Activated CD4-positive, alpha-beta T cell treated with anti-CD3 and anti-CD28 coated beads, Interleukin-2, amount 50 U/mL, for 24 hours (primary cell): ENCODE measurements at places on chromosomes 3 and 15.

- DNase-seq = no peak
Observed at GRCh38 chr3:33392703-33393125, 47.5 kb downstream of the UBP1 start.

GRCh38 chr15:85607141-85607806, 187.5 kb downstream of the KLHL25 start:
- DNase-seq = no peak

DNA sequence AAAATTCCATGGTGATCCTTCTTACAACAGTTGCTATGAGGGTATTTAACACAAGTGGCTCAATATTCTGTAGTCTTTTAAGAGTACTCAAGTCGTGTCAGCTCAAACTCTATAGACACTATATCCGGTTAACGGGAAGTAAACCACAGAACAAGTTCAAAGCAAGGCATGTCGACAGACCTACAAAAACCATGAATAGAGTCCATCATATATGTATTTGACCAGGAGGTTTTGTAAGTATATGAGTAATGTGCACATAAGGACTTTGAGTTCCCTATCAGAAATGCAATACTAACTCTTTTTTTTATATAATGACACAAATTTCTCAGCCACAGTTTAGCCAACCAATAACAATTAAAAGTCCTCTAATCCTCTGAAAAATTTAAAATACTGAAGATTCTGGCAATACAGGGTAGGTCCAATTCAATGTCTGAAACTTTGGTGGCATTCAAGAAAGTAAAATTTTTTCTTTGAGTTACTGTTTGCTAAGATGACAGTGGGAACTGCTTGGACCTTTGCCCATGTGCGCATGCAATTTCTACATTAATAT, 93.7 kb downstream of the NEK10 start:
- no peak for DNase-seq

DNA sequence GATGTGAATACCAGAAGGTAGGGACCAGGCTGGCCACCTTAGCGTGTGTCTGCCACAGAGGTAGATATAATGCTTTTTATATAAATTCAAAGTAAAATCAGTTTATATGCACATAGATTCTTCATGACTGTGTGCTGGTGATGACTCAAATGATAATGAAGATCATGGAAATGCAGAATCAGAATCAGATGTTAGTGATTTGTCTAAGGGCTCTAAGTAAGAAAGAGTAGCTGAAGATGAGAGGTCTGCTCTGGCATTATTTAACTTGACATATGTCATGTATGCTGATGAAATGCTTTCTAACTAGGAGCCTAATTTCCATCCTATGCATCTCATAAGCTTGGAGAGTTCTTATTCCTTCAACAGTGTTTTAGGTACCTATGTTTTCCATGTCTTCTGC, 50.3 kb upstream of the DPH6 start:
- no peak for DNase-seq

- DNase-seq = no peak
Observed at GRCh38 chr3:37909067-37909911, 47.6 kb downstream of the CTDSPL start.

- DNase-seq = no peak
Observed at GRCh38 chr15:52097180-52097579, 15.4 kb downstream of the BCL2L10 start.

GRCh38 chr3:34132069-34132692, 333.8 kb downstream of the PDCD6IP start:
- DNase-seq = no peak

DNA sequence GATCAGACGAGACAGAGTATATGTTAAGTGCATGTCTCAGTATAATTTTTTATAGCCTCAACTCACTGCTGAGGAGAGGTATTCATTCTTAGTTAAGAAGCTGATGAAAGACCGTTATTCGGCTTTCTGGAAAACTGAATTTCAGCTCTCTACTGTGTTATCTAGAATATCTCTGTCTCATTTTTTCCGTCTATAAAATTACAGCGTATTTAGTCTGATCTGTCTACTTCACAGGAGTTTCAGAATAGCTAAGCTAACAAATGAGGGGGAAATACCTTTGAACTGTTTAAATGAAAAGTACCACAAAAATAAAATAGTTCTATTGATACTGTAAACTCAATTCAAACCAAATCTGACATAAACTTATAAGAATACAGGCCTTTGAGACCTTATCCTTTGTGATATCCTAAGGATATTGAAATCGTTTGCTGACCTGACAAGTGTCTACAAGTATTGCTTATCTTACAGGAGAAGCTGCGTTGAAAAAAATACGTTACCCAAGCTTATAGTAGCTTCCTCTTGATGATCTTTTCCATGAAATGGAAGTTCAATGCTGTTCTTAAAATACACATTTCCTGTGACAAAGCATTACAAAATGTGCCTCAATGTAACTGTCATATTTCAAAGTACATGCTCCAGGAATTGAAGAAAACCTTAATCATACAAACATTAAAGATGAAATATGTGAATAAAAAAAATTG, 104.6 kb downstream of the IL1RAP start:
- no peak for DNase-seq

- no peak for DNase-seq
Observed at GRCh38 chr3:243356-243725, 46.8 kb downstream of the CHL1 start.

GRCh38 chr3:62036726-62037125, 336.6 kb downstream of the FEZF2 start:
- DNase-seq = no peak

GRCh38 chr3:195033531-195034091, 237.3 kb downstream of the XXYLT1 start:
- no peak for DNase-seq

DNA sequence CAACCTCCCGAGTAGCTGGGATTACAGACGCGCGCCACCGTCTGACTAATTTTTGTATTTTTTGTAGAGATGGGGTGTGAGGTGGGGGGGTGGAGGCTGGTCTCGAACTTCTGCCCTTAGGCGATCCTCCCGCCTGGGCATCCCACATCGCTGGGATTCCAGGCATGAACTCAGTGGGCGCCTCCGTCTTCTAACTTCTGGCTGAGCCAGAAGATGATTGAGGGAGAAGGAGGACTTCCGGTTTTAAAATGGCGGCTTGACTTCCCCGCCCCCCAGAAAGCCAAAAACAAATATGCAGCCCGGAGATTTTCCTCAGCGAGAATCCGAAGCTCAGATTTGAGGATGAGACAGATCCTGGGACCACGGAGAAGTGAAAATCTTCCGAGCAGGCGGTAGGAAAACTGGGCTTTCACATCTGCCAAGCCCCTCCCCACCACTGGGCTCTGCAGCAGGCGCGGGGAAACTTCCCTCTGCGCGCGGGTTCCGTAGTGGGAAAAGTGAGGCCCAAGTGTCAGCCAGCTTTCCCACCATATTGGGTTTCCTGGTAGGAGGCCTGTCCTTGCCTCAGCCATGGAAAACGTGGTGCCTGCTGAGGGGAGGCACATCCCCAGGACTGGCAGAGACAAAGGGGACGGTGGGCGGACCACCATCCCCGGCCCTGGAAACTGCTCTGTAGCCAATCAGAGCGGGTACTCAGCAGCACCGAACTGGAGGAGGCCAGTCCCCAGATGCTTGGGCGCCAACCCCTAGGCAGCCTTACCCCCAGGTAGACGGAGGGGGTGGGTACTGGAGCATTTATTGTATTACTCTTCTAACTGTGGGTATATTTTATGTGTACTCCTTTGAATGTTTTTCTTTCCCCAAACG, 17.3 kb downstream of the CHST14 start:
- DNase-seq = no peak

- no peak for DNase-seq
Observed at GRCh38 chr3:30847592-30847991, 46.9 kb downstream of the GADL1 start.

- no peak for DNase-seq
Observed at GRCh38 chr3:291646-292436, 95.3 kb downstream of the CHL1 start.

DNA sequence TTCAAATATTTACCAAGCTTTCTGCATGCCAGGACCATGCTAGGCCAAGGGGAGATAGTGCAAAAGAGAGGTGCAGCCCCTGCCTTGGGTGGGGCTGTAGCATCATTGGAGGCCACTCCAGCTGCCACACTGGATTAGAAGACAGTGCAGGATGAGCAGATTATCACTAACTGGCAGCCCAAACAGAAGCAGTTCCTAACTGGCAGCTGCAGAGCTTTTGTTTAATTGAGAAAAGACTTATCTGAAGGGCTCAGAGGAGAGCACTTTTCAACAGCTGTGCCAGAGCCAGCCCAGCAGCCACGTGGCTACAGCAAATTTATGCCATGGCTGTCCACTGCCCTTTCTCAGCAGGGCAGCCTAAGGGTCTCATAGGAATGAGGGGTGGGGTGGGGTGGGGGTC, 13.5 kb upstream of the ACSBG1 start:
- DNase-seq = no peak

- DNase-seq = no peak
Observed at GRCh38 chr3:15659254-15659975, 57.9 kb downstream of the BTD start.

- DNase-seq = no peak
Observed at GRCh38 chr3:111352585-111352984, 189.4 kb upstream of the CD96 start.

GRCh38 chr3:150022381-150023238, 51.9 kb upstream of the PFN2 start:
- DNase-seq = no peak

DNA sequence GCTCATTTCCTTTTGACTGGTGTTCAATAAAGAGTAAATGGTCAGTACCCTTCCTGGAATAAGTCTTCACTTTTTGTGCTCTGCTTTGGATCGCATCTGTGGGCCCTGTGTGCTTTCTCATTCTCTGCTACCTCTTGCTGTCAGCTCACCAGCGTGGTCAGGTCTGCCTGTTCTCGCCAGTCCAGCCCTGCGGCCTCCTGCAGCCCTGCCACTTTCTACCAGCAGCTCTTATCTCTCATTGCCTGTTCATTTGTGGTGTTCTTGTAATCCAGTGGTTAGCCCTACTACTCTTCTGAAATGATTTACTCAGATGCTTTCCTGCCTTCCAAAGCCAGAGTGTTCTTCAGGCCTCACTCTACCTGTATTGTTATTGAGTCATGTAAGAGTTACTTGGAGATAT, 54.8 kb downstream of the CHCHD6 start:
- no peak for DNase-seq

- no peak for DNase-seq
Observed at GRCh38 chr15:64990168-64990470, 405 bp upstream of the SPG21 start.

DNA sequence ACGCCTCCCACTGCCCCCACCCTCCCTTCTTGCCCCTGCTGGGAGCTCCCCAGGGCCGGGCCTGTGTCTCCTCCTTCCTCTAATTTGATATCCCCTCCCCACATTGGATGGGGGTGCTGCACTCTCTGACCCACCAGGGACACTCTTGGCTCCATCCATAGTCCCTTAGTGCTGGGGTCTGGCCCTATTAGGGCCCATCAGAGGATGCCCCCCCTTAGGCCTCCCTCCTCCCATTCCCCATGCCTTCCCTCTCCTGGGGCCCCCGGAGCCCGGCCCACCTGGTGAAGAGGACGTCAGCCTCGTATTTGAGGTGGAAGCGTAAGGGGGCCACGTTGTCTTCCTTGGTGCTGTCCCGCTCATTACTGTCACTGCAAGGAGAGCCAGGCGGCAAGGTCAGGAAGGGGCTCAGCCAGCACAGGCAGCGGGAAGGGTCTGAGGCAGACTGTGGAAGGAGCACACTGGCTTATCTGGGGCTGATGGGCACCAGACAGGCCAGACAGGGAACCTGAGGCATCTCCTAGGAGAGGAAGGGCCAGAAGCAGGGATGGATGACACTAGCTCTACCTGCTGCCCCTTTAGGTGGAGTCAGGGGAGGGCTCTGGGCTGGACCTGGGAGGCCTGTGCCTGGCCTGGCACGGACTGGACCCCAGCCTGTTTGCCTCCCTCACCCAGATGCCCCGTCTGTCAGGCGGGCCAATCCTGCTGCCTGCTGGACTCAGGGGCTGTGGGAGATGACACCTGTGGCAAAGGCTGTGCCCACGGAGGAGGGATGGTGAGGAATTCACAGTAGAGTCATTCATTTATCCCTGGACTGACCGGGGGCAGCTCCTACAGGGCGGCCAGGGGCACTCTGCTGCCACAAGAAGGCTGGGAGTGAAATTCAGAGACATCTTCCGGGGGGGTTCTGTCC, 36.2 kb downstream of the FEM1B start:
- no peak for DNase-seq
